Endothelial cell (in vitro differentiated cells): ENCODE measurements at places on chromosomes 16 and 17.
A peak's percentile ranks its signal among the peaks of the same experiment; 100 is the strongest.

DNA sequence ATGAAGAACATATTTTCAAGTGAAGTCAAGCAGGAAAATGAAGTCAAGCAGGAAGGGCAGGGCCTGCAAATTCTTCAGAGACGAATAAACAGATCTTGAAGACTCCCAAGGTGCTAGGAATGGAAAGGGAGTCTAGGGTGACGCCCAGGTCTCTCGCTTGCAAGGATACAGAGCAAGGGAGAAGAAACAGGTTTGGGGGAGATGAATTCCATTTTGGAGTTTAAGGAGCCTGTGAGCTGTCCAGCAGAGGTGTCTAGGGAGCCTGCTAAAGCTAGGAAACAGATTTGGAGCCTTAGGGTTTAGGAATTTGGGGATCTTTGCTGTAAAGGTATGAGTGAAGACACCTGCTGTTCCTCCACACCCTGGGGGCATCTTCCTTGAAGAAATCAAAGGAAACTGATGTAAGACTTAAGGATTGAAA, 2.0 kb upstream of the UNKL start:
- DNase-seq: no peak

- DNase-seq: no peak
Observed at GRCh38 chr17:2282297-2282873, 21.2 kb downstream of the SMG6 start.

DNA sequence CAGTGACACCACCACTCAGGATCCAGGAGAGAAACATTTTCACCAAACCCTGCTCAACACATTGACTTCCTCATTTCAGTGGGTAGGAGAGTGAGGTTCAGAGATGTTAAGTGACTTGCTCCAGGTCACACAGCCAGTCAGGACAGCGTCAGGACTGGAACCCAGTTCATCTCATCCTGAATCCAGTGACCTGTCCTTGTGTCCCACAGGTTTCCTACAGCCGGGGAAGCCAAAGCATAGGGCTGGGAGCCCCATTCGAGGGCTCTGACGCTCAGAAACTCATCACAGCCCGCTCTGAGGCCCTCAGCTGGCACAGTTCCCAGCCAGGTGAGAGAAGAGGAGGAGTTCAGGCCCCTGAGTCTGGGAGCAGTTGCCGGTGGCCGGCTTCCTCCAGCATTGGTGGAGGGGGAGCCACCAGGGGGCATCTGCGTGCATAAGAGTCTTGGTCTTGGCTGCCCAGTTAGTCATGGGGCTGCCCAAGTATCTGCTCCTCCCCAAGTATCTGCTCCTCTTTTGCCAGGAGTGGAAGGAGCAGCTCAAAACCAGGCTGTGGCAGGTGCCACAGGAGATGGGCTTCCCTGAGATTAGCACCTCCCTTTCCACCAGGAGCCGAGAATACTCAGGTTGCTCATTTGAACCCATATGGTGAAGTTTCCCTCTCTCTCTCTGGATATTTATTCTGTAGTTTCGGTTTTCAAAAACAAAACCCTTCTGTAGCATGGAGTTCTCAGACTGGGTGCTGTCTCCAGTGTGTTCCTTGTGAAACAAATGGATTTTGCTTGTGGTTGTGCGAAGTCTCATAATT, 56.0 kb downstream of the TNFRSF13B start:
- peak; percentile 62 for DNase-seq

- DNase-seq: no peak
Observed at GRCh38 chr17:53765609-53766008, 57.1 kb upstream of the KIF2B start.

DNA sequence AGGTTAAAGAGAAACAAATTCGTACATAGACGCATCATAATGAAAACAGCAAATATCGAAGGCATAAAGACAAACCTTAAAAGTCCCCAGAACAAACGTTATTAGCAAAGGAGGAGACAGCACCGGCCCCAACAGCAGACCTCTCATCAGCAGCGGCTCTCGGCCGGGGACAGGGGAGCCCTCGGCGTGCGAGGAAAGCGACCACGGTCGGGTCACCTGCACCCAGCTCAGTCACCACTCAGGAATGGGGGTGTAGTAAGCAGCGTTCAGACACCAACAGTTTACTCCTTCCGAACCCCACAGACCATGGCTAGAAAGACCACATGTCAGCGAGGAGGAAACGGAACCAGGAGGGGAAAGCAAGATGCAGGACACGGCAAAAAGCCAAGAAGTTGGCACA, 109.3 kb upstream of the CHMP6 start:
- DNase-seq: no peak

- no peak for DNase-seq
Observed at GRCh38 chr17:16135461-16135860, 79.9 kb downstream of the NCOR1 start.

DNA sequence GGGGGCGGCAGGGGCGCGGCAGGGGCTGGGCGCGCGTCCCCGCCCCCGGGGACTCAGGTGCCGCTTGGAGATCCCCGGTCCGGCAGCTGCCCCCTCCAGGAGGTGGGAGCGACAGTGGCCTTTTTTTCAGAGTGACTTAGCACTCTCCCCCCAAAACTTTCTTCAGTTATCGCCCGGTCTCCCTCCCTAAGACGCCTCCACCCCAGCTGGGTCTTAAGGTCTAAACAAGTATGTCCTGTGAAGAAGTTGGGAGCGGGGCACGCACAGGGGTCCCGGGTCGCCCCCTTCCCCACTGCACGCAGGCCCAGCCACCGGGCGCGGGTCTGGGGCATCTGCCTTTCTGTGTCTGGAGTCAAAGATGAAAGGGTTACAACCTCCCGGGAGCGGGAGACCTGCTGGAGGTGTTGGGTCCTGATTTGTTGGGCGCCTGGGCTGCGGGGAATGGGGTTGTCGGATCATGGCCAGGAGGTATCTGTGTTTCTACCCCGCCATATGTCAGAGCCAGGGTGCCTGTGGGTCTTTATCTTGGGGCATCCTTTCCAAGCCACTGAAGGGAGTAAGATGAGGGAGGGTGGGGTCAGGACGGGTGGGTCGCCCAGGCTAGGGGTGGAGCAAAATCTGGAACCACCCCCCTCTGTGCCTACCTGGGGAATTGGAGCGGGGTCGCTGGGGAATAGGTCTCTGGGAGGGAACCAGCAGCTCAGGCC, 757 bp downstream of the FMNL1 start:
- no peak for DNase-seq

DNA sequence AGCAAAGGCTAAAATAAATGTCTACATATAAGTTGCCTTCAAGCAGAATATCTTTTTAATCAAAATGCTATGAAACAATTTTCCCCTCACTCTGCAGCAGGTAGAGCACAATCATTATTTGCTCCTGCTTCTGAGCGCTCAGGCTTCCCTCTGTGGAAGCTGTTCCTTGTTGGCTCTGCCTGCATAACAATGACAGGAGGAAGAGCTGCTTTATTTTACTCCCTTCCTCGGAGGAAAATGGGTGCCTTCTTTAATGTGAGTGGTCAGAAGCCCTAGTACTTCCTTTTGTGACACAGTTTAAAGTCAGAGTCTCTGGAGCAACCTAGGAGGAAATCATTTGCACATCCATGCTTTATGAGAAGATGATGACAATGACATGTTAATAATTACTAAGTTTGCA, 492.1 kb downstream of the CDH8 start:
- no peak for DNase-seq

DNA sequence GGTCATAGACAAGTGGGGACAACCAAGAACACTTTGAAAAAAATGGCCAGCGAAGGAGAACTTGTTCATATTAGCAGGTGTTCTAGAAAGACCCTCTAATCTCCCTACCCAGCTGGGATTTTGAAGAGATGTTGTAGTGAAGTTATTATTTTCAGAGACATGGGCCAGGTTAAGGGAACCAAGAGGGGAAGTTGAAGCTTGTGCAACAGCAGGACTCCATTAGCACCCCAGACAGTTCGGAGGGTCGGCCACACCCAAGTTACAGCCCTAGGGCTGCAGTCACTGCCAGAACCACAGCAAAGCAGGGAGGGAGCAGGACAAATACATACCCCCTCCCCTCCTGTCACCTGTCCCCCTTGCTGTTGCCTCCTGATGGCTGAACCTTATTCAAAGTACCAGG, 42.3 kb downstream of the WSB1 start:
- no peak for DNase-seq

- DNase-seq: peak; percentile 87
Observed at GRCh38 chr17:27601069-27601974, 29.7 kb upstream of the LGALS9 start.

DNA sequence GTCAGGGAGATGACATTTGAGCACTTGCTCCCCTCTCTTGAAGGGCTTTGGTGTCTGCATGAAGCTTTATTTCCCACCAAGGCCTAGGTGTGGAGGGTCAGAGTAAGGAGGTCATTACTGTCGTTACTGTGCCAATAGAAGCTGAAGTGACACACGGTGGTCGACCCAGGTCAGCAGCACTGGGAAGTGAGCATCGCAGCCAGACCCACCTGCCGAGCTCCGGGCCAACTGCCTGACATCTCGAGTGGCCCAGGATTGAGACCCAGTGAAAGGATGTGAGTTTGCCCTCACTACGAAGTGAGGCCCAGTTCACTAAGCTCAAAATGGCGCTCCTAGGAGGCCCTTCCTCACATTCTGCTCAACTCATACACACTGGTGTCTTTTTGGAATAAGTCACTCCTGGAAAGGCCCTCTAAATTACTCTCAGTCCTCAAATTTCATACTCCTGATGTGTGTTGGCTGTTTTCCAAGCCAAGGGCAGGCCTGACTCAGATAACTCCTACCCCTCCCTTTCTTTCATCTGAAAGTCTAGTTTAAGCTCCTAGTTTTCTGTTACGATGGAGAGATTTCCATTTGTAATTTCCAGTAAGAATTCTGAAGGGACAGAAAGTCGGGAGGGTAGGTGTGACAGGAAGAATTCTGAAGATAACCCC, 200.4 kb downstream of the LGALS9B start:
- no peak for DNase-seq

DNA sequence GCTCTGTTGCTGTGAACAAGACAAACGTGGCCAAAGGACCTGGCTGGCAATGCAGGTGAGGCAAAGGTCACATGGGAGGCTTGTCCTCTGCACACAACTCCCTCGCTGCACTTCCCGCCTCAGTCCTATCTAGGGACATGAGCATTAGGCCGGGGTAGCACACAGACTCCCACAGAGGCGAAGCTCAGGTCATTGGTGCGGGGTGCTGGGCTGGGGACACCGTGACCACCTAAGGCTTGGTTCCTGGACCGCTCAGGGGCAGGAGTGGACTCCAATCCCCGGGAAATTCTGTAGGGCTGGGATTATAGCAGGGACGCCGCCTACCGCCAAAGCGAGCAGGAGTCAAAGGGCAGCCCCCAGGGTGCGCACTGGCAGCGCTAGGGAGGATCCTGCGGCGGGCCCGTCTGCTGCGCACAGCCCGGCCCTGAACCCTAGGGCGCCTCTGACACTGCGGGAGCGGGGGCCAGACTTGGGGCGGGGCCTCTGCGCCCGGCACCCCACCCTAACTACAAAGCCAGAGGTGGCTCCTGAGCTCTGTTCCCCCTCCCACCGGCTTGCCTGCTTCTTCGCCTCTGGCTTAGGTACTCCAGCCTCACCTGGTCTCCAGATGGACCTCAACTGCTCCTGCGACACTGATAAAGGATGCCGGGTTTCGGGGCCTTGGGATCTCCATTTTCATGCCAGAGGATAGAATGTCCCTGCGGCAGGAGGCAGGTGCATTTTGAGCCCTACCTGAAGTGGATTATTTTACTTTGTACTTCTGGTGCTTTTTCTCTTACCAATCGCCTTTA, 3.9 kb upstream of the MT1B start:
- DNase-seq: no peak

DNA sequence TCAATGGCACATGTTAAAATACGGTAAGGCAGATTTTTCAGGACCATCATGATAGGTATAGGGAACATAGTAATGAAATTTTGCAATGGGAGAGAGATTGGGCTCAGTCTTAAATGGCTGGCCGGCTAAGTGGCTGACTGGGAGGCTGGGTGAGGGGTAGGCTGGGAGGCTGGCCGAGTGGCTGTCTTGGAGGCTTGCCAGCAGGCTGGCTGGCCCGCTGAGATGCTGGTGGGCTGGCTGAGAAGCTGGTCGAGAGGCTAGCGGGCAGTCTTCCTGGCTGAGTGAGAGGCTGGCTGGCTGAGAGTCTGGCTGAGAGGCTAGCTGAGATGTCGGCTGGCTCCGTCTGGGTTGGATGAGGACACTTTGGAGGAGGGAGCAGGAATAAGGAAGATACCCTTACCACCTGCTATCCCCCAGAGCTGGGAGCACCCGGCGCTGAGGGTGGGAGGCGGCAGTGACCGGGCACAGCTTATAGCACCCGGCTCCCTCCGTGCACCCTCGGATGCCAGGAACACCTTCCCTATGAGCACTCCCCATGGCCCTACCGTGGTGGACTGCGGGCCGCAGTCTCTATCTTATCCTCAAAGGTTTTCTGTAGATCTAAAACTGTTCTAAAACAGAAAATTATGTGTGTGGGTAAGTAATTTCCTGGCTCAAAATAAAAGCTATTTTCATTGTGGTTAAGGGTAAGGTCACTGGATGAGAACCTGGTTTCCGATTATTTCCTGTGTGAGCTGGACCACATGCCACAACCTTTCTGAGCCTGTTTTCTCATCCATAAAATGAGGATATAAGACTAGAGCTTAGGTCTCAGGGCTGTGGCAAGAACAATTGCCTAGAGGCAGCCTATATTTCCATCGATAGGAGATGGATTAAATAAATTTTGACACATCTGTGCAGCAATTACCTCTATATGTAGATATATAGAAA, 34.5 kb upstream of the TMC5 start:
- DNase-seq: no peak

GRCh38 chr17:28693869-28694268, 17.8 kb downstream of the PROCA1 start:
- no peak for DNase-seq

- DNase-seq: no peak
Observed at GRCh38 chr17:20073055-20073979, 64.2 kb downstream of the SPECC1 start.

DNA sequence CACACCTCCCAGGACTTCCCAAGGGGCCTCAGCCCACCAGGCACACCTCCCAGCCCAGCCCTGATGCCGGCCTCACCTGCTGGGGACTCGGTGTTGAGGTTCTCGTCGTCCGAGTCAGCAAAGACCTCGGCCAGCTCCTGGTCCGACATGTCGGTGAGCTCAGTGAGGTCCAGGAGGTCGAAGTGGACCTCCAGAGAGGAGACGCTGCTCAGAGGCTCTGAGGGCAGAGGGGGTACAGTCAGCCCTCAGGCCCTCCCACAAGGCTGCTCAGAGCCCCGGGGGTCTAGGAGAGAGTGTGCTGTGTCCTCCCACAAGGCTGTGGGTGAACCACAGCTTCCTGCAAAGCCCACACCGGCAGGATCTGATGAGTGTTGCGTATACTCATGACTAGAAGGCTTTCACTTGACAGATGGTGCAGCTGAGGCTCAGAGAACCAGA, 10.5 kb downstream of the DBNDD1 start:
- no peak for DNase-seq

DNA sequence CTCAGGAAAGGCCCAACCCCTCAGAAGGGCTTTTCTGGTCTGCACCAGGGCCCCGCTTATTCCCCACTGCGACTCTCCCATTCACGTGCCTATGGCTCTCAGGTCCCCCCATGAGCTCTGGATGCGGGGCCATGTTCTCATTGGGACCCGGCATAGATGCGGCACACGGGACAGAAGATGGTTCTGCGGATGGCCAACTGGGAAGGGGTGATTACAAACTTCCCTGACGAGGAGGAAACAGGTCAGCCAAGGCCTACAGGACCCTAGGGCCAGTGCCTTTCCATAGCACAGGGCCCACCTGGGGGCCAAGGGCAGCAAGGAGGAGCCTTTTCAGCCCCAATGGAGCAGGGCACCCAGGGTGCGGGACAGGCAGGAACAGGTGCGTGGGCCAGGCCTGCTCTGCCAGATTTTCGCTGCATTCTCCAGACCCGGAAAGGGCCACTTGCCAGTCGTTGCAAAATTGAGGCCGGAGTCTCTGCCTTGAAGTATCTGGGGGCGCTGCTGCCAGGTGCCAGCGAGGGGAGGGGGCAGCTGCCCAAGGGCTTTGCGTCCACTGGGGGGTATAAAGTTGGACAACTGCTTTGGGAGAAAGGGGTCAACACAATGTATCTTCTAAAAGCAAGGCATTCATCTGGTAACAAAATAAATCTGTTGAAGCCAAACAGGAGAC, 20.5 kb downstream of the SLC7A5 start:
- no peak for DNase-seq
